ENCODE measurements at places on chromosomes 12 and 14.

GRCh38 chr14:89773151-89773550 lies 181.4 kb downstream of the EFCAB11 start:
- no peak for DNase-seq

DNA sequence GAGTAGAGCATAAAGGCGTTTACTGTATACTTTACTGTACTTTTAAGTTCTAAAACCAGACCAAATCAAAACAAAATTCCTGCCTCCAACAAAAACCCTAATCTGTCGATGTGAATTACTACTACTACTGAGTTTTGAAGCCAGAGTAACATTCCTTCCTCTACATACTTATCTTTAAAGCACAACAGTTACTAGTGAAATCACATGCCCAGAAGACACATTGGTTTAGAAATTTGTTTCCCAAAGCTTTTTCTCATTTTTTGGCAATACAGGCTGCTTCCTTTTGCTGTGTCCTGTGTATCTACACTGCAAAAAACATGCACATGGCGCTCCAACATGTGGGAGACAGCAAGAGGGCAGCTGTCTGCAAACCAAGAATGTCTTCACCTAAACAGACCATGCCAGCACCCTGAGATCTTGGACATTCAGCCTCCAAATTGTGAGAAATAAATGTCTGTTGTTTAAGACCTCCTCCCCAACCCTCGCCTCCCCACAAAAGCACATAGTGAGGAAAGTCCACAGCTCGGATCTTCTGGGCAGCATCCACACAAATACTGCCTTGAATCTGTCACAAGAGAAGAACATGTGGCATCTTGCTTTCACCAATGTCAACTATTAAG lies 21.1 kb downstream of the SETD3 start:
- DNase-seq, result peak; percentile 29

DNA sequence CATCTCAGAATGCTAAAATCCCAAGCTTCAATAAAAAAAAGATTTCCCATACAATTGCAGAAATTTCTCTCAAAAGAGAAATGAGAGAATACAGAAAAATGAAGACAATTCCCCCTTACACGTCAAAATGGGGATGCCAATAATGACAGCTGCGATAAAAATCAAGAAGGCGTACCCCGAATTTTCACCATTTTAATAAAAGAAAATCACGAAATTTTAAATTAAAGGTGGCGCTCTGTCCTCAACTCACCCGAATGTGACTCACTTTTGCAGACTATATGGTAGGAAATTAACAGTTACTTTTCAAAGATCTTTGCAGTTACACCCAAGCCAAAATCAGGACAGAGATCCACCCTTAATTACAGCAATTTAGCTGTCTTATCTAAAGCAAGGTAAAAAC lies 2.1 kb downstream of the ATP2B1 start:
- no peak for DNase-seq

DNA sequence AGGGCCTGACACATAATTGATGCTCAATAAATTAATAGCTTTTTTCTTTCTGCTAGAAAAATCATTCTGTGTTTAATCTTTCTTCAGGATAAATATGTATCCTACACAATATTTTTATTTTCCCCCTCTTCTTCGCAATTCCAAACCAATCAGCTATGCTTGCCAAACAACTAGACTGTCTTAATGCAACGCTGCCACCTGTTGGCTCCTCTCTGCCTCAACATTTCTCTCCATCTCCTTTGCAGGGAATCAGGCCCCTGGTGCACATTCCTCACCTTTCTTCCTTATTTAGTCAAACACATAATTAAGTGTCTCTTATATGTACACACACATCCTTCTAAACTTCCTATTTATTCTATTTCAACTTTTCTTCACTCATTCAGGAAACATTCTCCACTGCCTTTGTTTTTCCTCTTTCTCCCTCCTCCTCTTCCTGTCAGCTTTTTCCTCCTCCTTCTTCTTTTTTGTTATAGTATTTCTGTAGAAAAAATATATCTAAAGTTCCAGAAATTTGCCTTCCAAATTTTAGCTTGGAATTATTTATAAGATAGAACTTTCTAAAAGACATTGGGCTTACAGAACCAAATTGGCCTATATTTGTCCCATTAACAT lies 406.0 kb downstream of the PRKD1 start:
- DNase-seq, result peak; percentile 61

- DNase-seq, result no peak
Measured at GRCh38 chr12:39993268-39993667, 112.6 kb downstream of the SLC2A13 start.
